ENCODE measurements at places on chromosomes 6 and 20.

GRCh38 chr20:63140514-63141433 is 75.2 kb downstream of the YTHDF1 start:
- no peak for DNase-seq

- no peak for DNase-seq
Observed at GRCh38 chr6:104885518-104886043, 25.9 kb upstream of the HACE1 start.

DNA sequence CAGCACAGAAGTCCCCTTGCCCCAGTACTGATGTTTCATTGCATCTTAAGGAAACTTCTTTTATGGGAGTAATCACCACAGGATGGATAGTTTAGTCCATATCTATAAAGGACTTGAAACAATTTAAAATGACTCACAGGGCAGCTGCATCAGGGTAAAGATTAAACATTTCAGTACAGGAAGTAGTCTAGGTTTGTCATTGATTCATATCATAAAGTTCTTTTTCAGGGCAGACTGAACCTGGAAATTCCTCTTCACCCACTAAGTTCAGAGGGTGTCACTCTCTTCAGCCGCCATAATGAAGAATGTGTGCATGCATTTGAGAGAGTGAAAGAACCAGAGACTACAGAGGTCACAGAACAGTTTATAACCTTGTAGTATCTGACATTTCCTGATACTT is 296.3 kb upstream of the JAG1 start:
- DNase-seq: no peak

- DNase-seq: no peak
Observed at GRCh38 chr6:33169291-33170175, 22.7 kb downstream of the COL11A2 start.

- DNase-seq: peak; percentile 12
Observed at GRCh38 chr6:150492507-150492906, 107.2 kb upstream of the PLEKHG1 start.

- no peak for DNase-seq
Observed at GRCh38 chr6:141877275-141877983, 255.3 kb upstream of the GJE1 start.

DNA sequence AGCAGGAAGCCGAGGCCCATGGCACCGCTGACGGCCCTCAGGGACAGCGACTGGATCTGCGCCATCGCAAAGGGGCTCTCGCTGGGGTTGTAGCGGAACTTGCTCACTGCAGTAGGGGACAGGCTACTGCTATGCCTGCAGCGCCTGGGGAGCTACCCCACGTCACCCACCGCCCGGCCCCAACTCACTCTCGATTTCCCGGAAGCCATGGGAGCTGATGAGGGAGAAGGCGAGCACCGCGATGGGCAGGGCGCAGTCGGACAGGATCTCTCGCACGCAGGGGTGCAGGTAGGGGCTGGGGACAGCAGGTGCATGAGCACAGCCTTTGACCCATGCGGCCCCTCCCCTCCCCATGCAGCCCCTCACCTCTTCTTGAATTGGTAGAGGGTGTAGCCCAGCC is 9.8 kb downstream of the SLC4A11 start:
- DNase-seq: no peak

Data from GM12865 (cell line).